ENCODE measurements at places on chromosomes 2 and 18.

GRCh38 chr2:120771781-120772208 lies 36.1 kb downstream of the GLI2 start:
- DNase-seq: no peak

DNA sequence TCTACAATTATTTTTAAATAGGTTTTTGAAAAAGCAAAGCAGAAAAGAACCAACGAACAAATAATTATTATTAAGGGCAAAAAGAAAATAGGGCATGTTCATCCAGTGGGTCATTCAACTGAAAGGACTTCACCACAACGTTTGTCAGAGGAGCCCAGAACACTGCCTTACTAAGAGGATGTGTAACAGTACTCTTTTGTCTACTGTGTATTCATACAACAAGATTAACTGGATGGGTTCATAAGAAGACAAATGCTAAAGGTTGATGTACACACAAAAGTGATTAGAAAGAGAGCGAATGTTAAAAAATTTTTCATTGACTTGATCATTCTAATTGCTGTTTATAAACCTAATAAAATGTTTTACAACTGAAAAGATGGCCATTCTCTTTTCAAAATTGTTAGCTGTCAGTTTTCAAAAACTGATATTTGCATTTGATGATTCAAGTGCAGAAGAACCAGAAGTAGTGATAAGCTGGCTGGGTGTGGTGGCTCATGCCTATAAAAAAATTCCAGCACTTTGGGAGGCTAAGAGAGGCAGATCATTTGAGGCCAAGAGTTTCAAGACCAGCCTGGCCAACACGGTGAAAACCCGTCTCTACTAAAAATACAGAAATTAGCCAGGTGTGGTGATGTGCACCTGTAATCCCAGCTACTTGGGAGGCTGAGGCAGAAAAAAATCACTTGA lies 33.1 kb downstream of the MGAT4A start:
- DNase-seq: no peak

- peak; percentile 71 for DNase-seq
Measured at GRCh38 chr2:109318150-109318948, 189.3 kb downstream of the SH3RF3 start.

GRCh38 chr2:71712158-71712818 lies 258.9 kb downstream of the DYSF start:
- no peak for DNase-seq

- no peak for DNase-seq
Measured at GRCh38 chr18:22066083-22066485, 103.3 kb upstream of the GATA6 start.

DNA sequence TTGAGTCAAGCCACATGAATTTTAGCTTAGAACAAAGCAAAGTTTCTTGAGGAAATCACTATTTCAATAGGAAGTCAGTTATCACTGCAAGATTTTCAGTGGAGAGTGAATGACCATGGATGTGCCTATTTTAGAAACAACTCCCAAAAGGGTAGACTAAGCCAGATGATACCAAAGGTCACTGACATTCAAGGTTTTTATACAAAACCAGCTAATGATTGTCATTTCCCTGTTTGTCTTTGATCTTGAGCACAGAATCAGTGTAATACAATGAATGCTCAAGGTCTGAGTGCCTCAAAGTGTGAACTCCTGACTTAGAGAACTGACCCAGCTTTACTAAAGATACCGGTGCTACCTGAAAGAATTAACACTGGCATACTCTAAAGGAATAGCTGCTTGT lies 60.5 kb downstream of the CDH2 start:
- no peak for DNase-seq

DNA sequence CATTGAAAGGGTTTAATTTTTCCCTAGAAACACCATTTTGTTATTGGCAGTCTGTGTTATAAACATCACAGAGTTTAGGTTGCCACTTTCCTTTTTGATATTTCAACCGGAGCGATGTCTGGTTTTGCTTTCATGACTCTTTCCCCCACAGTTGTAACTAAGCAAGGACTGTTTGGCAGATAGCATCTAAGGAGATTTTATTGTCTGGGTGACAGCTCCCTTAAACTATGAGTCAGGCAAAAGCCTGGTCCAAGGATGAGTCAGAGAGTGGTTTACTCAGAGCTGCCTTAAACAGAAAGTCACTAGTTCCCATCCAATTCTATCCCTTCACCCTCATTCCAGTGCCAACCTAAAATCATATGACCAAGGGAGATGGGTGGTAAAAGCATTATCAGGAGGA lies 341.6 kb upstream of the VWC2L start:
- no peak for DNase-seq

GRCh38 chr2:27843992-27844391 lies 46.2 kb downstream of the RBKS start:
- DNase-seq: no peak

DNA sequence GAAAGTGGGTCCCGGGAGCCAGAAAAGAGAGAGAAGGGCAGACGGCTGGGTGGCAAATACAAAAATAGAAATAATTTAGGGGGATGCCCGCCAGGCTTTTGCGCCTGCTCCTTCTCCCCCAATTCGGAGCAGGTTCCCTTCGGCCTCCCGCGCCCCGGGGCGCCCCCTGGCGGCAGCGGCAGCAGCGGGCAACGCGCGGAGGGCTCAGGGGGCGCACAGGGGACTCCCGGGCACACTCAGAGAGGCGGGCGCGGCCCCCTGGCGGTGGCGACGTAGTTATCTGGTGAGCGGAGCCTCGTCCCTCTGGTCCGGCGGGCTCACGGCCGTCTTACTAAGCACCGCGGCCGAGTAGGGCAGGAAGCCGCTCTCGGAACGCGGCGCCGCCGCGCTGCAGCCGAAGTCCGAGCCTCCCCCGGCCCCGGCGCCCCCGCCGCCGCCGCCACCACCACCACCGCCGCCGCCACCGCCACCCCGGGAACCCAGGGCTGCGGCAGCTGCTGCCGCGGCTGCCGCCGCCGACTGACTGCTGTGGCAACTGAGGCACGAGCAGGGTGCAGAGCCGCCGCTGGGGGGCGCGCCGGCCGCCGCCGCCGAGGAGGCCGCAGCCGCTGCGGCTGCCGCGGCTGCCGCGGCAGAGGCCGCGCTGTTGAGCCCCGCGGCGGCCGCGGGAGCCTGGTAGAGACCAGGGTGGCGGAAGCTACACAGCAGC lies 3.8 kb downstream of the EVX2 start:
- DNase-seq: no peak

DNA sequence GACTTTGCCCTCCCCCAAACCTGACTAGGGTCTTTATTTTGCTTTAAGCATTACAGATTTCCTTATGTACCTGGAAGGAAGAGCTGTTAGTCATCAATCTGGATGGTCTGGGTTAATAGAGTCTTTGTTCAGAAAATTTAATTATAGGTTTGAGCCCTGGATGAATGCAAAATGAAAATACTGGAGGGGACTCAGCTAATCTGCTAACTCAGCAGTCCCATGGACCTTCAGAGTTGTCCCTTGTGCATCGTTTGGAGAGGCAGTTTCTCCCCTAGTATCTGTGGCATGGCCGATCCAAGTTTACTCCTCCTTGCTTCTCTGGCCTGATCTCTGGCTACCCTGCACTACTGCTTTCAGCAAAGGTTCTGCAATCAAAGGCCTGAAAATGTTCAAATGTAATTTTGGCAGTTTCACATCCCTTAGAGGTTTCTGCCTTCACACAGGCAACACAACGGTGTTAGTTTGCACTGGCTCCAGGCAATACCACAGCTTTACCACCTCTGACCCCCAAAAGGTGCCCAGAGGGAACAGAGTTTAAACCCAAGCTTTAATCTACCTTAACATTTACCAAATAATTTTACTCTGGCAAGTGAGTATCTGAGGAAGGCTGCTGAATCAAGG lies 134.3 kb downstream of the THADA start:
- no peak for DNase-seq

GRCh38 chr2:29351916-29352591 lies 236.8 kb downstream of the CLIP4 start:
- DNase-seq: no peak

GRCh38 chr2:206721256-206721920 lies 3.2 kb upstream of the DYTN start:
- no peak for DNase-seq

DNA sequence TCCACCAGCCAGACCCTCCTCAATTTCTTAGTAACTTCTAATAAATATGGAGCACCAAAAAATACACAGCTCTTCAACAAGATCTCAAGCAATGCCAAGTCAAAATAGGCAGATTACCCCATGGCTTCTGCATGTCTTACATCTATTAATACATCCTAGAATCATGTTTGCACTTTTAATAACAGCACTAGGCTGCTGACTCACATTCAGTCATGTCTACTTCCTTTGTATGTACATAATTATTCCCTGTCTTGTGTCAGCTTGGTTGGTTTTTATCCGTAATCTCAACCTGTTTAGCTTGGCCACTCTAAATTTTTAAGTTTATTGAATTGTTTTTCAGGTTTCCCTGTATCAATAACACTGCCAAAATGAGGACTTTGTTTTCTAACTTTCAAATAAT lies 420.1 kb upstream of the ACVR2A start:
- DNase-seq: no peak

DNA sequence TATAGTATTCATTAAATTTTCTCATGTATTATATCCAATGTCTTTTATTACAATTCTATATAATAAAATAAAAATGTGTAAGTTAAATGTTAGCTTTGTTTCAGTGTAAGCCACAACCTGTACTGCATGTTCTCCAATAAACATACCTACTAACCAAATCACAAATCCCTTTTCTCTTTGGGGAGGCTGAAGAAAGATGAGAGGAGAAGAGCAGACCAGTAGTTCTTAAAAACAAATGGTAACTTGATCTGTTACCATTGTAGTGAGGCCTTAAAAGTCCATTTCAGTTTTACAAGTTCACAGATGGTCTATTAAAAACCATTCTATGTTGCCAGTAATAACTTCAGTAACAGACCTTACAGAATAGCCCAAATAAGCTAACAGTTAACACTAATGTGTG lies 100.5 kb downstream of the SOS1 start:
- DNase-seq: no peak

DNA sequence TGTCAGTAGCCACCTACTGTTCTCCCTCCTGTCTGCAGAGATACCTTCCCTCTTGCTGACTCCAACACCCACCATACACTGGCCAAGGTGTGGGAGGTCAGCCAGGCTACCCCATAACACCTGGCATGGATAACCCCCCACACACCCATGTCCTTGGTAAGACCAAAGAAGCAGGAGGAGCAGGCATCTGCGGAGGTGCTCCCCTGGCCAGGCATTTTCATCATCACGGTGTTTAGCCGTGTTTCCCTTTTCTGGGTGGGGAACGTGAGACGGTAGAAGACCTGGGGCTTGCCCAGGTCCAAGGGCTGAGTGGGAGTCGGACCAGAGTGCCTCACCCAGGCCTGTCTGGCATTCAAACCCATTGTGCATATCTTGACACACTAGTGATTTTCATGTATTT lies 150.3 kb downstream of the SMAD7 start:
- no peak for DNase-seq

GRCh38 chr2:241981076-241981700 lies 111.7 kb downstream of the RTP5 start:
- no peak for DNase-seq

GRCh38 chr18:49582579-49582978 lies 20.7 kb downstream of the LIPG start:
- peak; percentile 9 for DNase-seq

DNA sequence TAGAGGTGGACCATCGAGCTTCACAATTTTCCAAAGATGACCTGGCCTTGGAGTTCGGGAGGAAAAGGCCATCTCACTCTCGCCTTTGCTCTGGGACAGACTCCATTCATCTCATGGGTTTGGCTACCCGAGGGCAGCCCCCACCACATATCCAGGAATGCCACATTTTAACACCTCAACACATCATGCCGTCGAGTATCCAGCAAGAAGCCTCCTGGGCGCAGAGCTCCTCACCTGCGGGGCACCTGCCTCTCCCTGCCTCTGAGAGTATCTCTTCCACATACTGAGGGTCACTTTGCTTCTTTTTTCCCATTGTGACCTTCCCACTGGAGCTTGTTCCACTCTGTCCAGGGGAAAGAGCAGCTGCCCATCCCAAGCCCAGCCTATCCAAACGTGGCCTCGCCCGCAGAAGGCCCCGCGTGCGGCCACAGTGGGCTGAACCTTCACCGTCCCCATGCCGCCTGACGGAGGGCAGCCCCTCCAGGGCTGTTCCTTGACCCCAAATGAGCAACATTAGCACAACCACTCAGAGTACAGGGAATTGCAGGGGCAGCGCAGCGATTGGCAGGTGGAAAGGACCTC lies 5.5 kb upstream of the LIMS2 start:
- DNase-seq: no peak

- DNase-seq: no peak
Measured at GRCh38 chr2:134712299-134712698, 6.5 kb downstream of the TMEM163 start.

GRCh38 chr2:179129574-179130238 lies 79.8 kb upstream of the CCDC141 start:
- no peak for DNase-seq

- DNase-seq: no peak
Measured at GRCh38 chr2:165113414-165113813, 90.4 kb downstream of the SCN3A start.

- DNase-seq: no peak
Measured at GRCh38 chr2:208363485-208363884, 43.1 kb upstream of the PTH2R start.

- no peak for DNase-seq
Measured at GRCh38 chr18:10239991-10240634, 214.3 kb upstream of the APCDD1 start.

DNA sequence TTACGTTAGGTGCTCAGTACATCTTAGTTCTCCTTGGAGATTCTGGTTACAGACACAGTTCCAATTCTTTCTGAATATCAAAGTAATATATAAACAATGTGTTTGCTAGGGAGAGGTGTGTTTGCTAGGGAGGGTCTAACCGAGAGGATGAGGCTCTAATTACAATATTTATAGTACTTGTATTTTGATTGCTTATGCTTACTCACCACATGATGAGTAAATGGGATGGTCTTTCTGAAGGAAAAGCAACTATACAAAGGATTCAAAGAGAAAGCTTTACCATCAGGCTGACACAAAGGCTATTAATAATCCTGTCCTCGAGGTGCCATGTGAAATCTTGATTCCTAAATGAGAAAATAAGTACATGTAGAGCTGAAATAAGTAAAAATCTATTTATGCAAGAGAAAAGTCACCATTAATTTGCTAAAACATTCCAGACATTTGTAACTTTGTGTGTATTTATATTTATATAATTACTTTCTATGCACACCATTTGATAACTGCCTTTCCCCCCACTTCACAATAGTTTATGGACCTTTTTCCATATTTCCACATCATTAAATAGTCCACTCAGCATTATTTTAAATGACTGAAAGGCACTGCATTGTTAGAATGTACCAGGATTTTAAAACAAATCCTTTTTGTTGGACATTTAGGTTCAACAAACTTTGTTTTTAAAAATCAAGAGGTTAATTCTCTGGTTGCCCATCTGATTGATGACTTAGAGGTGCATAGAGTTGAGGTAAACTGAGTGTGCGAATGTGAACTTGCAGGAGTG lies 94.5 kb upstream of the FN1 start:
- no peak for DNase-seq

GRCh38 chr18:58896734-58897508 lies 32.2 kb downstream of the ZNF532 start:
- DNase-seq: no peak

DNA sequence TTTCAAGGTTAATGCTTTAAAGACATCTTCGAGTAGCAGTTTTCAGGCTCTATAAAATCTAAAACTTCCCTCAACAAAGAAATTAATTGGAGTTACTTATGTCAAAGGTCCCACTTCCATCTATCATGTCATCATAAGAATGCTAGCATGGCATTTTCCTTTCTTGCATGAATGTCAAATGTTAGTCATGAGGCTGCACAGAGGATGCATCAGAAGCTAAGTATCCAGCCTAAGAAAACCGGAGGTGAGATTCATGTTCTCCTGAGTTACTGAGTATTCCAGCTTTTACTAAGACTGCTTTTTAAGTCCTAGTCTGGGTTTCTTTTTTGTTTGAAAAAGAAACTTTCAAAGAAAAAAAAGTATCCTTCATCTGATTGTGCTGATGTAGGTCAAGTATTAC lies 130.6 kb upstream of the CDH19 start:
- DNase-seq: no peak
